ENCODE measurements at places on chromosomes 6 and 20.
A peak's percentile ranks its signal among the peaks of the same experiment; 100 is the strongest.

DNA sequence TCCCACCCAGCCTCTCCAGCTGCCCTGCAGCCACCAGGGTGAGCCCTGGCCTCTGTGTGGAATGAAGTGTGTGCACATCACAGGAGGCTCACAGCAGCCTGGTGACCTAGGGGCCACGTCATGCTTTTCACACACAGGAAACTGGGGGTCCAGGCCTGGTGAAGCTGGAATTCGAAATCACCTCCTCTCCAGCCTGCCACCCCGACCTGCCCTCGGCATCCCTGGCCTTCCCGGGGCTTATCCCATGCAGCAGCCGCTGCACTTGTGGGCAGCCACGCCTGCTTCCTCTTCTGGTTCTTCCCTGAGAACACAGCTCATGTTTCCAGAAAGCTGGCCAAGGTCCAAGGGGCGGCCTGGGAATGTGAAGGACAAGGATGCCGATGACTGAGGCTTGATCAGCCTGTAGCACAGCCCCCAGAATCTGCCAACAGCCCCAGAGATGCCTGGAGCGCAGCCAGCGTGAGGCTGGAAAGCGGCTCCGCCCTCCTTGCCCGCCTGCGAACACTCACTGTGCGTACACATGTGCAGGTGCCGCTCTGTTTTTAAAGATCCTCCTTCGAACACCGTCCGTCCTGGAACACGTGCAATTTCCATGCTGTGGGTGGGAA is 4.2 kb upstream of the NTSR1 start:
- peak; percentile 99 for DNase-seq

GRCh38 chr6:51463321-51463720 is 624.1 kb downstream of the PKHD1 start:
- DNase-seq, result no peak

DNA sequence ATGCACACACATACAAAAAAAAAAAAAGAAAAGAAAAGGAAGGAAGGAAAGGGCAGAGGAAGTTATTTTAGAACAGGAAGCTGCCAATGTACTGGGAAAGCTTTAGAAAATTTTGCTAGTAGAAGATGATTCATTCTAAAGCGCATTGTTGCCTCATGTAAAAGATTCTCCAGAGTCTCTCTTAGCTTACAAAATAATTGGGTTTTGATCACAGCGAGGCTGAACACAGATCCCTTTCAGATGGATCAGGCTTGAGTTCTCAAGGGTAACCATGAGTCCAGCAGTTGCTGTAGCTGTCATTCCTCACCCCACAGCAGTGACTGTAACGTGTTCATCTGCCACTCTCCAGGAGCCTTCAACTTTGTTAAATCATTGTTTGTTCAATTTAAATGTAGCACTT is 81.9 kb downstream of the PHACTR2 start:
- peak; percentile 61 for DNase-seq

GRCh38 chr6:167984876-167985604 is 12.4 kb upstream of the KIF25 start:
- DNase-seq, result no peak

- peak; percentile 91 for DNase-seq
Observed at GRCh38 chr6:157597461-157598312, 216.7 kb downstream of the ZDHHC14 start.

DNA sequence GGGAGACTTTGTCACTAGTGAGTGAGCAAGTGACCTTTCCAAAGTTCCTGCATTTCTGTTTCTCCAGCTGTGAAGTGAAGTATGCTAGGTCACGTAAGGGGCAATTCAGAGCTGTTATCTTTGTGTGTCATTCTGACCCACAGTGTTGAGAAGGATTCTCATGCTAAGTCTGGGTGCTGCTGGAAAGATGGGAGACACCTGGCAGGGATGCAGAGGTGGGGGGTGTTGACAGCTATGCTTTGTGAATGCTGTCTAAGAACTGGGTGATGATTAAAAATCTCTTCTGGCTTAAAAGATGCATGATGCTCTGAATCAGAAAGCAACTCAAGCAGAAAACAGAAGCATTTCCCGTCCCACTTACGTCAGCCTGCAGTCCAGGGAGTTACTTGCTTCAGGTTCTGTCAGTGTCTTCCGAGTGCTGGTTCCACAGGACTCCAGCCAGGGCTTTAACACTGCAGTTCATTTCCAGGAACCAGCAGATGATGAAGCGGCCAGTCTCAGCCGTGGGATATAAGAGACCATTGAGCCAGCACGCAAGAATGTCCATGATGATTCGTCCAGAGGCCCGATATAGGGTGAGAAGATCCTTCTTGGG is 30.9 kb upstream of the ASXL1 start:
- peak; percentile 68 for DNase-seq

All from osteoblast (primary cell).